ENCODE measurements at places on chromosomes 16 and 17.

DNA sequence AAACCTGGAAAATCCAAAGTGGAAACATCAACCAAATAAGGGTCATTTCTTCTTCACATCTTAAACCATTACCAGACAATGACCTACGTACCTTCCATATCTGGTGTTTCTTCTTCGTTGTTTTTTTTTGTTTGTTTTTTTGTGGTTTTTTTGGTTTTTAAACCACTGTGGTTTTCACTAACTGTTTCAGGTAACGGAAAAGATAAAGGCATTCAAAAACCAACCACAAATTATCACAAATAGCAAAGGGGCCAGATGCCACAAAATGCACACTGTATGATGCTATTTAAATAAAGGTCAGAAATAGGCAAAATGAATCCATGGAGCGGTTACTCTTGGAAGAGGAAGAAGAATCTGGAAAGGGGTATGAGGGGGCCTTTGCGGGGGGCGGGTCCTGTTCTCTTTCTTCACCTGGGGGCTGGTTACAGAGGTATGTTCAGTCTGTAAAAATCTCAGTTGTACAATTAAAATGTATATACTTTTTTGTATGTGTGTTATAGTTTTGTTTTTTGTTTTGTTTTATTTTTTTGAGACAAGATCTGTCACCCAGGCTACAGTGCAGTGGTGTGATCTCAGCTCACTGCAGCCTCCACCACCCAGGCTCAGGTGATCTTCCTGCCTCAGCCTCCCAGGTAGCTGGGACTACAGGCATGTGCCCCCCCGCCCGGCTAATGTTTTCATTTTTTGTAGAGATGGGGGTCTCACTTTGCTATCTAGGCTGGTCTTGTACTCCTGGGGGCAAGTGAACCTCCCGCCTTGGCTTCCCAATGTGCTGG is 29.6 kb downstream of the LITAF start:
- DNase-seq, result no peak

DNA sequence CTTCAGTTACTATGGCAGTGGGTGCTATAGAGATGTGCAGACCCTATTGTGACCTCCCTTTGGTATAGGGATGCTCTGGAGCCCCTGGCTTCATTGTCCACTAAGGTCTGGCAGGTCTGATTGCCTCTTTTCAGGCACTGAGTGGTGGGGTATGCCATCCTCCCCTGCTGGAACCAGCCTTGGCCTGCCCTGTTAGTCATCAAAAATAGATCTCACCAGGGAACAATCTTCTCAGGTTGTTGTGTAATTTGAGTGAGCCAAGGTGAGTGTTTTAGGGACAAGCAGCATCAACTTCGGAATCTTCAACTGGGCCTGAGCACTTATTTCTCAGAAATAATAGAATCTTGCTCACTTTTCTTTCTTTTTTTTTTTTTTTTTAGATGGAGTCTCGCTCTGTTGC is 19.6 kb downstream of the HMOX2 start:
- DNase-seq, result no peak

DNA sequence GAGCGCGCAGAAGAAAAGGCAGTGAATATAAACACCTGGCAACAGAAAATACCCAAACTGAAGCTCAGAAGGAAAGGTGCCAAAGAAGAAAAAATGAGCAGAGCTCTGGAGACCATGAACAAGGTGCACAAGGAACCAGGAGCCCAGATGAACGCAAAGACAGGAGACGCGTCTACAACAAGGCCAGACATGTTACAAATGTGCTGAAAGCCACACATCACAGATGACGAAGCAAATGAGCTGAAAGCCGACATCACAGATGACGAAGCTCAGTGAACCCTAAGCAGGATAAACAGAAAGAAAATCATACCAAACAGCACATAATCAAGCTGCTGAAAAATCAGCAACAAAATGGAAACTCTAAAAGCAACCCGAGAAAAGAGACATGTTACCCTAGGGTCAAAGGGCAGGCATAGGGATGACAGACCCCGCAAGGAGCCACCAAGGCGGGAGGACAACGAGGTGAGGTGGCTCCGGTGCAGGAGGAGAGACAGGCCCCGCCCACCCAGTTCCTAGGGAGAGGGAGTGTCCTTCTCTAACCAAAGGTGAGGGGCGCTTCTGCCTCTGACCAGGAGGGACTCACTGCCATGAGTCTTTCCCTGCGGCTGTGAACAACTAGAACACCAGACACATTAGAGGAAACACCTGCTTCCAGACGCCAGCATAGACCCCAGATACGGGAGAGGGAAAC is 39.1 kb downstream of the CCDC57 start:
- DNase-seq, result no peak

GRCh38 chr17:30379303-30379902 is 676 bp downstream of the CPD start:
- DNase-seq, result no peak

- no peak for DNase-seq
Observed at GRCh38 chr17:17880577-17881196, 43.9 kb upstream of the SREBF1 start.

DNA sequence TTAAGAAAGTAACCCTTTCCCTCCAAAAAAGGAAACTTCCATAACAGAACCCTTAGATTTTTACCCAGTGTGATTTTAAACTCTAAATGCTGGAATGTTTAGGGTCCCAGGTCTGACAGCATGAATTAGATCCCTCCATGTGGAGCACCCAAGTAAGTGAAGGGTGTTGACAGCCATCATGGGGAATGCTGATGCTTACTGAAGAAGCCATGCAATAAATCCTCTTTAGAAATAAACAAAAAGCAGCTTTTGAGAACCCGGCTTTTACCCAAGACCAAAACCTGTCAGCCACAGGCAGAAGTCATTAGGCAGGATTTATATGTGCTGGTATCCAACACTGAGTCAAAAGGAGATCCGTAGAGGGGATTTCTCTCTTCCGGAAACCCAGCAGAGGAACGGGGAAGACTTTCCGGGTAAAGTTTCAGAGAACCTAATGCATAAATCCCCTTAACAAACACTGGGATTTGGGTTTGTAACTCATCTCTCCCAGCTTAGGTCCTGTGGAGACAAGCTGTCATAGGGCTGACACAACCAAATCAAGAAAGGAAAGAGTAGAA is 287.5 kb downstream of the IRX3 start:
- no peak for DNase-seq

DNA sequence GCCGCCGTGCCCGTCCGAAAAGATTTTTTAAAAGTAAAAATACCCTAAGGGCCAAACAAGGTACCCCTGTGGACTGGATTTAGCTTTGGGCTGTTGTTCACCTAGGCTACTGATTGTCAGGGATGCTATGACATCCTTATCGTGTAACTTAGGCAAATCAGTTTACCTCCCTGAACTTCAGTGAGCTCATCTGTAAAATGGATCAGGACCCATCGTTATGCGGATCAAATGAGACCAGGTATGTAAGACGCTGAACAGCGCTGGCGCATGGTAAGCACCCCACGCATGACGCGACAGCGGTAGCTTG is 658 bp upstream of the ZNF771 start:
- DNase-seq, result no peak

DNA sequence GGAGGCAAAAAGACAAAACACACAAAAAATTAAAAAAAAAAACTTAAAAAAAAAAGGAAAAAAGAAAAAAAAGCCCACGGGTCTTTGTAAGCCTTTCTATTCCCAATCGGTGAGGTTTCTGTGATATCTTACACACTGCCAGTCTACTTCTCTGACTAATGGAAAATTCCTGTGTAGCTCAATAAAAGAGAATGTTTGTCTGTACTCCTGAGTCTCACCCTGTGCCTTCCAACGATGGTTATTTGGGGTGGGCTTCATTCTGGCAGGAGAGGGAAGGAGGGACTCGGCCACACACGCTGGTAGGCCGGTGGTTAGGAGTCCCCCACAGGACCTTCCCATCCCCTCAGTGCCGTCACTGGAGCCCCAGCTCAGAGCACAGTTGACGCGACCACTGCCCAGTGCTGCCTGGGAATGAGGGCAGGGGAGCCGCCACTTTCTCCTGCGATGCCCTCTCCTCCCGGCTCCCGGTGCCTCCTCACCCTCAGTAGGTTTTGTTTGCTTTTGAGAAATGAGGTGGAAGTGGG is 68.0 kb downstream of the AMFR start:
- DNase-seq, result no peak
